Stimulated activated CD8-positive, alpha-beta memory T cell treated with anti-CD3 and anti-CD28 coated beads, Interleukin-15, amount 100 ng/mL, for 24 hours (primary cell): ENCODE measurements at places on chromosomes 11 and 22.

GRCh38 chr11:107819361-107820014 is 39.1 kb downstream of the SLC35F2 start:
- DNase-seq, result no peak

DNA sequence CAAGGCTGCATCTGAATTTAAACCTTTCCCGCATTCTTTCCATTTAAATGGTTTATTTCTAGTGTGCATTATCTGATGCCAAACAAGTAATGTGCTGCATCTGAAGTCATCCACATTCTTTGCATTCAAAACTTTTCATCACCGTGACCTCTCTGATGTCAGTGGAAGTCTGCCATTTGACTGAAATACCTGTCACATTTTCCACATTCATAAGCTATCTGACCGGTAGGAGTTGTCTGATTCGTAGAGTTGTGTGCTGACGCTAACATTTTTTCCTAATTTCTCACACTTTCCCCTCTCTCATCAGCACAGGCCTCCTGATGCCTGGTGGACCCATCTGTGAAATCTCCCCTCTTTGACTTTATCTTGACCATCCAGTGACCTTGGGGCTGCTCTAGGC is 79.9 kb upstream of the BARX2 start:
- DNase-seq, result no peak

- DNase-seq, result no peak
Observed at GRCh38 chr22:38935023-38935422, 22.4 kb upstream of the APOBEC3A start.

GRCh38 chr11:81772166-81772565 is 961.5 kb downstream of the FAM181B start:
- no peak for DNase-seq

DNA sequence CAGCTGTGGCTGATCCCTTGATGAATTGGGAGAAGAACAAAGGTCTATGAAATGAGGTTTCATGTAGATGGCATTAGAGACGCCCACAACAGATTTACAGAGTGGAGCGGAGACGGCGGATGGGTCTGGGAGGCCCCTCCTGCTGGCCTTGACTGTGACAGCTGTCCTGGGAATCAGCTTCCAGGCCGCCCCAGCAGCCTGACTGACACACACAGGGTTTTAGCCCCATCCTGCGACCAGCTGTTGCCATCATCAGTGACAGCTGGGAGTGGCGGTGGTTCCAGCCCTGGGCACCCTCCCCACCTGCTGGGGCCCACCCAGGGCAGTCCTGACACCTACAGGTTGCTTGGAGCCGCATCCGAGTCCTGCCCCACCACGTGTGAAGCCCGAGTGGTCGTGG is 64.0 kb upstream of the PPP6R3 start:
- DNase-seq, result no peak

DNA sequence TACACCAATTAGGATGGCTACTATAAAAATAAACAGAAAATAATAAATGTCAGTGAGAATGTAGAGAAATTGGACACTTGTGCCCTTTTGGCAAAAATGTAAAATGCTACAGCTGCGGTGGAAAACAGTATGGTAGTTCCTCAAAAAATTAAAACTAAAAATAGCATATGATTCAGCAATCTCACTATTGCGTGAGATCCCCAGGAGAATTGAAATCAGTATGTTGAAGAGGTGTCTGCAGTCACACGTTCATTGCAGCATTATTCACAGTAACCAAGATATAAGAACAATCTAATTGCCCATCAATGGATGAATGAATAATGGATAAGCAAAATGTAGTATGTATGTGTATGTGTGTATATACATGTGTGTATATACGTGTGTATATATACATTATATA is 6.8 kb downstream of the OR52N2 start:
- no peak for DNase-seq

GRCh38 chr22:36331306-36331911 is 56.4 kb downstream of the MYH9 start:
- peak; percentile 47 for DNase-seq

DNA sequence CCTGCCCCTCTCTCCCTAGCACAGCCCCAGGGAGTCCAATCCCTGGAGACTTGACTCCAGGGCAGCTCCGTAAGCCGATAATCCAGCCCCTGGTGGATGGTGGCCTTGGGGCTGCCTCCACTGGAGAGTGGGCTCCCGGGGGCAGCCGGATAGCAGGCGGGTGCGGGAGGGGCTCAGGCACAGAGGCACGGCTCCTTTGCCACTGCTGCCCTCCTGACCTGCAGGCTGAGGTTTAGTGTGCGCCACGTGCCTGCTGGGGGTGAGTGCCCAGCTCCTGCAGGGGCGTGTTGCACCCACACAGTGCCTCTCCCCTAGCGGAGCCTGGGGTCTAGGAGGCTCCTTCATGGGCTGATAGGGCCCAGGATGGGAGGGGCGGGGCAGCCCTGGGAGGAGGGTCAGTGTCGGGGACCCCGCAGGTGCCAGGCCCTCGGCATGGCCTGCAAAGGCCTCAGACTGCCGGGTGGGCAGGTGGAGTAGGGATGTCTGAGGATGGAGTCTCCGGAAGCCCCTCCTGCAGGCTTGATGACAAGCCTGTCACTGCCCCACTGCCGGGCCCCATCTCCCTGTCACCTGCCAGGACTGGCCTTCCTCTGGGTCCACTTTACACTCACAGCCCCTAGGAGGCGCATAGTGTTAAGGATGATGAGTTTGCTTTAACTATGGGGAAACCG is 5.6 kb downstream of the DUSP8 start:
- DNase-seq, result no peak
